Suppressor macrophage treated with lipopolysaccharide for 4 hours (primary cell): ENCODE measurements at places on chromosomes 16 and 17.

- peak; percentile 79 for DNase-seq
These were observed 14.3 kb upstream of the DYNLRB2 start for GRCh38 chr16:80526418-80527061.

GRCh38 chr16:88969361-88969831 lies 7.6 kb downstream of the CBFA2T3 start:
- no peak for DNase-seq

DNA sequence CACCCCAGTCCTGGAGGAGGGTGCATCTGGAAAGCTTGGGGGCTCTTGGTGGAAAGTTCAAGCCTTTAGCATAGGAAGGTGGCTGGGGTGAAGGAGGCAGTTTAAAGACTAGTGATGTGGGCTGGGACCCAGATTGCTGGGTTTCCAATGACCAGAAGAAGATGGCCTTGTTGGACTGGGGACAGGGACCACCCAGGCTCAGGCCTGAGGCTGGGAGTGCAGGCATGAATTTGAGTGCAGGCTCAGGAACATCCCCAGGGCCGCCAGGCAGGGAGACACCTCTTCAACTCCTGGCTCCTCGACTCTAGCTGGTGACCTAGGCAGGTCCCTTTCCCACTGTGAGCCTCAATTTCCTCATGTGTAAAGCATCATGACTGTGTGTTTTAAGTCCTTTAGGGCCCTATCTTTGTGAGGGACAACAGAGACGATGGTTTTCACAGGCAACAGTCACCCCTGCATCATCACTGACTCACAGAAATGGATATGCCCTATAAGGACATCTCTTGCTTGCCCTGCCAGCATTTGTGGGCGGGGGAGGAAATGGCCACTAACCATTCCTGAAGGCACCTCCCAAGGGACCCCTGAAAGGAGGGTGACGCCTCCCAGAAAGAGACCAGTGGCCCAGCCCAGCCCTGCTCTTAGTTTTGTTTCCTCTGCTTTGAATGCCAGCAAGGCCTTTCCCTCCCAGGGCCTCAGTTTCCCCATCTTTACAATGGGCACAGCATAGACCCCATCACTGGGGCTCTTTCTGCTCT lies 11.1 kb downstream of the NLRC5 start:
- DNase-seq = peak; percentile 84

DNA sequence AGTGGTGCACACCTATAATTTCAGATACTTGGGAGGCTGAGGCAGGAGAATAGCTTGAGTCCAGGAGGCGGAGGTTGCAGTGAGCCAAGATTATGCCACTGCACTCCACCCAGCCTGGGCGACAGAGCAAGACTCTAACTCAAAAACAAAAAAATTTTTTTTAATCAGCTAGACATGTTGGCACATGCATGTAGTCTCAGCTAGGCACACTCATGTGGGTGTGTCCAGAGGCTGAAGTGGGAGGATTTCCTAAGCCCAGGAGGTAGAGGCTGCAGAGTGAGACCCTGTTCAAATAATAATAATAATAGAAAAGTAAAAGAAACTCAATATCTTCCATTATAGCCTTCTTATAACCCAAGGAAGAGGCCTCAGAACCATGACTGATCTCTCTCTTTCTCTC lies 11.5 kb upstream of the ARHGAP17 start:
- no peak for DNase-seq

DNA sequence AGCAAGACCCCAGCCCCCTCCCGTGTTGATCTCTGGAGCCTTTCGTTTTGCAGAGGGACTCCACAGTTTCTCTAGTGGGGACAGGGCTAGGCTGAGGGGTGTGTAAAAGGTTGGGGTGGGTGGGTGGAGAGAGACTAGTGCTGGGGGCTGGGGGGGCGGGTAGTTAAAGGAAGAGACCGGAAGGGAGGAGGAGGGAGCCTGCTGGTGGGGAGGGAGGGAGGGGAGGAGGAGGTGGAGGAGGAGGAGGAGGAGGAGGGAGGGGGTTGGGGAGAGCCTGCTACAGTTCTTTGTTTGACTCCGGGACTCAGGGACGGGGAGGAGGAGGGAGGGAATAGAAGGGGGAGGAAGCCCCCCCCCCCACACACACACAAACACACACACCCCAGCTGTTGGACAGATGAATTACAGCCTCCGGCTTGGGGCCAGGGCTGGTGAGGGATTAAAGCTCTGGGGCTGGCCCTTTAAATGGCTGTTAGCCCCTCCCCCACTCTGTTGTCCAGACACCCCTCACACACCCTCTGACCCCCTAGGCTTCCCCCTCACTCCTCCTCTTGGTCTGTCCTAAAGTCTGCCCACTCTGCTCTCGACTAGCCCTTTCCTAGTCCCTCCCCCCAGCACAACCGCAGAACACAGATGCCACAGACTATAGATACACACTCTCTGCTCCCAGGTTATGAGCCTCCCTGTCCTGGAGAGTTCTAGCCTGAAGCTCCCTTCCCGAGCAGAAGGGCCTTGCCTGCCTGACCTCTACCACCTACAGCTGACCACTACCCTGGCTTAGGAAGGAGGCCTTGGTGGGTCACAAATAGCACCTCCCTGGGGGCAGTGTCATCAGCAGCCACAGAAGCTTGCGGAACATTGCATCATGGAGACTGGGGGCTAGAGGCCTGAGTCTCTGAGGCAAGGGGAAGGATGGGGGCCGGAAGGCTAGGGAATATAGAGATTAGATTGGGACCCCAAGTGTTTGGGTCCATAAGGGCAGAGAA lies 4.4 kb downstream of the KDM6B start:
- peak; percentile 51 for DNase-seq

DNA sequence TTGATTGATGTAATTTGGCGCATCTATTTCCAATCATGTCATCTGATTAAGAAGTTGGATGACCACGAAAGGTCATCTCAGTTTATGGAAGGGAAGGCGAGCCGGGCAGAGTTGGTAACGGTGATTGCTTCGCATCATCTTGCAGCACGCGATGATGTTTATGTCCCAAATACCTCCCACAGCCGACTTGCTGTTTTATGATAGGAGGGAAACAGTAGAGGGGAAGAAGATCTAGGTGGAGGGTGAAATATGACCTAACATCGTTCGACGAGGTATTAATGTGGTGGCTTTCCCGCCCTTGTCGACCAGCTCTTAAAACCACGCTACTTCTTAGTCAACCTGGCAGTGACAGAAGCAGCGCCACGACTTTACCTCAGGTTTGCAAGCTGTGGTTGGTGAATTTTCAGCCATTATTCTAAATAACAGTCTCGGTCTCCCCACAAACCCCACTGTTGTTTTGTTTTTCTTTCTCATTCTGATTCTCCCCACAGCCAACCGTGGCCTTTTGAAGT lies 805 bp upstream of the TANC2 start:
- no peak for DNase-seq

GRCh38 chr17:1975573-1975972 lies 49.6 kb downstream of the RTN4RL1 start:
- DNase-seq = no peak

DNA sequence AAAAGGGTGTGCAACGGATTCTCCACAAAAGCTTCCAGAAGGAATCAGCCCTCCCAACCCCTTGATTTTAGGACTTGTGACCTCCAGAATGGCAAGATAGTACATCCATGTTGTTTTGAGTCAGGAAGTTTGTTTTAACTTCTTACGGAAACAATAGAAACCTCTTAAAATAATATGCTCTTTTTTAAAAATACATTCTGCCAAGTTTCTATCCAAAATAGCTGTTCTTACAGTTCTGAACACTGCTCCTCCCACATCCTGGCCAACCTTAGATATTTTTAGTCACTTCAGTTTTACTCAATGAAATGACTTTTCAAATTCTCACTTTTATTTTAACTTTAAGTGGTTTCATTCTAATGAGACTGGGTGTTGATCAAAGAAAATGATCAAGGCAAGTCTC lies 156.4 kb downstream of the ZNF18 start:
- DNase-seq = no peak

DNA sequence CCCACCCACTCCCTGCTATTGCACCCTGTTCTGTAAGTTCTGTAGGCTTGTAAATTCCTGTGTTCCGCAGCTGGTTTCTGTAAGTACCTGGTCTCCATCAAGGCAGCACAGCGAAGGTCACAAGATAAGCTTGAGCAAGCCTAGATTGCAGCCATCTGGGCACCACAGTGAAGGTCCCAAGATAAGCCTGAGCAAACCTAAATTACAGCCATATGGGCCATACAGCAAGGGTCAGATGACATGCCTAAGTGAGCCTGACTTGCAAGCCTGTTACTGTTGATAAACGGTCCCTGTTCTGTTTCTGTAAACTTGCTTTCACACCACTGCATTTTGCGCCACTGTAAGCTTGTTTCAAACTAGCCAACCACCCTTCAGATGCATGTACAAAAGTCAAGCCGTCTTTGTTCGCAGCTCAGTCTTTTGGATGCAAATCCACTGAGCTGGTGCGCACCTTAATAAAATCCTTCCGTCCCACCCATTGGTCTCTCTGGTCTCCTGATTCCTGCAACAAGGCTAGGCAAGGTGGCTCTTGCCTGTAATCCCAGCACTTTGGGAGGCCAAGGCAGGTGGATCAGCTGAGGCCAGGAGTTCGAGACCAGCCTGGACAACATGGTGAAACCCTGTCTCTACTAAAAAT lies 42.6 kb upstream of the ATF7IP2 start:
- no peak for DNase-seq

- DNase-seq = no peak
These were observed 7.4 kb upstream of the SCIMP start for GRCh38 chr17:5241861-5242671.

GRCh38 chr17:33135691-33136090 lies 144.0 kb downstream of the SPACA3 start:
- no peak for DNase-seq

GRCh38 chr17:43085474-43085873 lies 39.7 kb downstream of the BRCA1 start:
- no peak for DNase-seq

DNA sequence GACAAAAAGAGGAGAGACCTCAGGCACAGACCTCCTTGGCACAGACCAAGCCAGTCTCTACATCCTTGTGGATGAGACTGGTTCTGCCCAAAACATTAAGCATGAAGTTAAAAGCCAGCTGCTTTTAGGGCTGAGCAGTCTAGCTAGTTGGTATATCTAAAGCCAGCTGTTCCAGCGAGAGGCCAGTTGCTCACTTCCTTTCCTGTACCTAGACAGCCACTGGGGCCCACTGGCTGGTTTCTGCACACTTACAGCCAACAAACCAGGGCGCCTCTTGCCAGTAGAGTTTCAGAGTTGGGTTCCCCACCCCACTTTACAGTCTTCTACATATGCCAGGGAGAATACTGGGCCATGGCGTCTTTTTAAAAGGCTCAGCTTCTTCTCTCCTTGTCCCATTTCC lies 242.4 kb downstream of the ZFHX3 start:
- DNase-seq = no peak

DNA sequence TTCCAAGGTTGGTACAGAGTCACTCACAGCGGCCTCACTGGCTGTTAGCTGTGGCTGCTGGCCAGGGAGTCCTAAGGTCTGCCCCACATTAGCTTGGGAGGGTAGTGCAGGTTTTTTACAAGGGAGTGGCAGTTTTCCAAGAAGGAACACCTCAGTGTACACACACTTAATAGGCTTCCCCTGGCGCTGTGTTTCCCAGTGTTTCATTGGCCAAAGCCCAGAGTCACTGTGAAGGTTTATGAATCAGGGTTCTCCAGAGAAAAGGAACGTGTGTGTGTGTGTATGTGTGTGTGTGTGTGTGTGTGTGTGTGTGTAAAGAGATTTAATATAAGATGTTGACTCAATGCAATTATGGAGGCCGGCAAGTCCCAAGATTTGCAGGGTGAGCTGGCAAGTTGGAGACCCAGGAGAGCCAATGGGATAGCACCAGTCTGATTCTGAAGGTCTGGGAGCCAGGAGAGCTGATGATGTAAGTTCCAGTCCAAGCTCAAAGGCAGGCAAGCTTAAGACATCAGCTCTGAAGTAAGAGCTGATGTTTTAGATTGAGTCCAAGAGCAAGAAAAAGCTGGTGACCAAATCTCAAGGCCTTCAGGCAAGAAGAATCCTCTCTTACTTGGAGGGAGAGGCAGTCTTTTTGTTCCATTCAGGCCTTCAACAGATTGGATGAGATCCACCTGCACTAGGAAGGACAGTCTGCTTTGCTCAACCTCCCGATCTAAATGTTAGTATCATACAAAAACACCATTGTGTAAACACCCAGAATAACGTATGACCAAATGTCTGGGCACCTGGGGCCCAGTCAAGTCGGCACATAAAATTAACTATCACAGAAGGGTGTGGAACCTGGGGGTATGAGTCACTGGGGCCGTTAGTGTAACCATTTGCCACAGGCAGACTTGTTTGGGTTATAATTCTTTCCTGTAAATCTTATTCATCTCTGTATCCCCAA lies 206.8 kb downstream of the PRKCA start:
- no peak for DNase-seq

DNA sequence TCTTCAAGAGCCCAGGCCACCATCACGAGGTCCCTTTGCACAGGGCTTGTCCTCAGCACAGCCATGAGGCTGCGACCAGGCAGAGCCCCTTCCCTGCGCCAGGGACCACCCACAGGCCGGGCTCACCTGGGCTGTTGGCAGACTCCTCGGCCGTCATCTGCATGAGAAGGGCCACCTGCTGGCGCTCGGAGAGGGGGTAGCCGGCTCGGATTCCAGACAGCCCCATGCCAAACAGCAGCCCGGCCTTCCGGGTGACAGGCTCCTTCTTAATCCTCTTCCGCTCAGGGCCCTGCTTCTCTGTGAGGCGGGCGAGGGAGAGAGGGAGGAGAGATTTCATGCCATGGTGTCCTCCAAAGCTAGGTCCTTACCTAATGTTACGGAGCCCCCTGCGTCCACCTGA lies 73.4 kb downstream of the ZNF778 start:
- DNase-seq = no peak

GRCh38 chr16:57477531-57478202 lies 8.6 kb downstream of the DOK4 start:
- no peak for DNase-seq

- peak; percentile 23 for DNase-seq
These were observed at the start of gene RPH3AL for GRCh38 chr17:352421-353212. Gene RPH3AL, minus strand, starts transcription at chr17:352807. Its CDS starts 25,264 bp downstream, at chr17:327543.

DNA sequence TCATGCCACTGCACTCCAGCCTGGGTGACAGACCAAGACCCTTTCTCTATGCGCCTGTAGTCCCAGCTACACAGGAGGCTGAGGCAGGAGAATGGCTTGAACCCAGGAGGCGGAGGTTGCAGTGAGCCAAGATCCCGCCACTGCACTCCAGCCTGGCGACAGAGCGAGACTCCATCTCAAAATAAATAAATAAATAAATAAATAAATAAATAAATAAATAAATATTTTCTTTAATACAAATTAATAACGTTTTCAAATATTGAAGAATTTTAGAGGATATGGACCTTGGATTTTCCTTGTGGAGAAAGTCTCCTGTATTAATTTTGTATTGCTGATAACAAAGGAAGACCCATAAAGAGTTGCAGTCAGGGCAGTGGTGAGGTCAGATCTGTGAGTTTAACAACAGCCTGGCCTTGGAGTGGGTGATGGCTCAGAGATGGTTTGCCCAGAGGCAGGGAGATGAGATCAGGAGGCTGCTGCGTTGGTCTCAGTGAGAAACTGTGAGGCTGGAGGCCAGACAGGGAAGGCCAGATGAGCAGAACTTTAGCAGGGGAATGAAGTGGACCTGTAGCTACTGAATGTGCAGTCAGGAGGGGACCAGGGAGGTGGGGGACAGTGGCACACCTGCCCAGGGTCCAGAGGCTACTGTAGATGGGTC lies 4.4 kb upstream of the ASGR1 start:
- no peak for DNase-seq
